ENCODE measurements at places on chromosomes 5 and 9.

GRCh38 chr9:113587471-113588031, 124.0 kb downstream of the RGS3 start:
- DNase-seq, result no peak

DNA sequence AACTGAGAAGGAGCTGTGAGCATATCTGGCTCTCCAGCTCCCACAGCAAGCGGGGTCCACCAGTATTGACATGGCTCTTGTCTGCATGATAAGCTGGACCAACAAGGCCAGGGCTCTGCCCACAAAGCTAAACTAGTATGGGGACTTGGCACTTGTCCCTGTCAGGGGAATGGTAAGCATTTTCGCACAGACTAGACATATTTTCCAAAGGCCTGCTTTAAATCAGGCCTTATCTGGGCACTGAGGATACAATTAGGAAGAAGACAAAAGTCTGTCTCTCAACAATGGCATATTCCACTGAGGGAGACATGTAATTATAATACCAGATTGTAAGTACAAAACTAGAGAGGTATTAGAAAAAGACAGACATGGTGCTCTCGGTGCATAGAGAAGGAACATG, 32.1 kb downstream of the CSF2 start:
- DNase-seq, result no peak

DNA sequence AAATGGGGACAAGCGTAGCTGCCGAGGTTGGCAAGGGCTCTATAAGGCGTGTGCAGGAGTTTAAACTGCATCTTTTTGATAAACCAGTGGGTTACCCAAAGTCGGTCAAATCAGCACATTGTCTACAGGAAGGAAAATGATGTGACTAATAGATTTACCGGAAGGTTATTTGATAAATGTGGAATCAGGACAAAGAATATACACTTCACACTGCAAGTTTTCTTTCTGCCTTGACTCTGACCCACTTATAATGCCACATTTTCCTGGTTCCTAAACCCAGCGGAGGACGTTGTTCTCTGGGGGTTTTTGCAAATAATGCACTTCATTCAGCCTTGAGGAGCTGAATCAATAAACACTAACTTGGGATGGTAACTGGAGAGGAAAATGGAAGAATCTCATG, 76.8 kb downstream of the TTLL11 start:
- no peak for DNase-seq

DNA sequence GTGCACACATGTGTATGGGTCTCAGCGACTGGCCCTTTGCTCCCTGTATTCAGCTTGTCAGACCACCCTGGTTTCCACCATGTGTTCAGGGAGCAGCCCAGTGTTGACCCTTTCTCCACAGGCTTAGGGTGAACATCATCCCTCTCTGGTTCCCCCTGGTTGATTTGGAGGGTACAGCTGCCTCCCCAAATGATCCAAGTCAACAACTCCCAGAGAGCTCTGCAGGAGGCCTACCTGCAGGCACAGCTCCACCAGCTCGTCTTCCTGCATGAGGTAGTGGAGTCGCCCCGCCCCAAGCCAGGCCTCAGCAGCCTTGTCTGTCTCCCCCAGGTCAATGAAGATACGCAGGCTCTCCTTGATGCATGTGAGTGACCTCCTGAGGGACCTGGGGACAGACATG, 50.5 kb downstream of the SH3TC2 start:
- DNase-seq, result no peak

DNA sequence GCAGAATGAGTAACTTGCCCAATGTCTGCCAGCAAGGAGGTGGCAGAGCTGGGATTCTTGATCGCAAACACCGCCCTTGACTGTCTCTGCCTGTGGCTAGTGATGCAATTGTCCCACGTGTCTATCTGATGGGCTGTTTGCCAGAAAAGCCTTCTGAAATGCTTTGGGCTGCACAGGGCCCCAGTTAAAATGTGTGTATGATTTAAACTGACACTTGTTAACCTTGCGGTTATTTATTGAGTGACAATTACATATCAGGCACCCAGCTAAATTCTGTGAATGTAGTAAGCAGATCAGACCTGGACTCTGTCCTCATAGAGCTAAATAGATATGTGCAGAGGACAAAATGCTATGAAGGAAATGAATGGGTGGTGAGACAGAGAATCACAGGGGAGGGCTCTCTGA, 11.6 kb upstream of the IL12B start:
- no peak for DNase-seq

DNA sequence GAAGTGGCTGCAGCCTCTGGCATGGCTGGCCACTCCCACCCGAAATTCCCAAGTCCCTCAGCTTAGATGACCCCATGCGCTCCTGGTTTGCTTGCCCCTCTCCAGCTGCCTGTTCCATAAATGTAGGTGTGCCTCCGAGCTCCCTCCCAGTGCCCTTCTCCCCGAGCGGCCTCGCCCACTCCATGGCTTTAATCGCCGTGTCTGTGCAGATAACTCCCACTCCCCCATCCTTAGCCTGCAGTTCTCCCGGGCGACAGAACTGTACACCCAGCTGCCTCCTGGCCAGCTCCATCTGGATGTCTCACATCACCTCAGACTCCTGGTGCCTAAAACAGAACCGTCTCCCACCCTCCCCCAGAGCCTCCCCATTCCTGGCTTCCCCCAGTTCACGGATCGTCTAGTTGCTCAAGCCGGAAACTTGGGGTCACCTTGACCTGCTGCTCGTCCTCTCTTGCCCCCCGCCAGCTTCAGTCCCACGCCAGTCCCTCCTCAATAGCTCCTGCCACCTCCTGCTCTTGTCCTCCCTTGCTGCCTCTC, 24.1 kb downstream of the HK3 start:
- DNase-seq, result no peak

GRCh38 chr5:75663579-75664284, 52.5 kb downstream of the ANKDD1B start:
- no peak for DNase-seq

DNA sequence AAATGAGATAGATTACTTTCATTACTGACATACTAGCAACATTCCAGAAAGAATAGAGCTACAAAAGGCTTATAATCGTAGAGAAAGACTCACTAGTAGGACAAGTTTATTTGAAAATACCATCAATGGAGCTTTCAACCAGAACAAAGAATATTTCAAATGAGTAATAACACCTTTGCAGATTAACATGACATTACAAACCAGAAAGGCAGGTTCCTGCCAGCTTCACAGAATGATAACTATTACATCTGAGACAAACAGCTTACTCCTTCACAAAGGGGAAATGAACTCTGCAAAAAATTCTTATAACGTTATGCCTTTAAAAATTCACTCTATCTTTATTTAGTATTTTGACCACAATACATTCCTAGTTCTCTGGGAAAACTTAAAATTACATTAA, 103.1 kb downstream of the EPB41L4A start:
- DNase-seq, result no peak

DNA sequence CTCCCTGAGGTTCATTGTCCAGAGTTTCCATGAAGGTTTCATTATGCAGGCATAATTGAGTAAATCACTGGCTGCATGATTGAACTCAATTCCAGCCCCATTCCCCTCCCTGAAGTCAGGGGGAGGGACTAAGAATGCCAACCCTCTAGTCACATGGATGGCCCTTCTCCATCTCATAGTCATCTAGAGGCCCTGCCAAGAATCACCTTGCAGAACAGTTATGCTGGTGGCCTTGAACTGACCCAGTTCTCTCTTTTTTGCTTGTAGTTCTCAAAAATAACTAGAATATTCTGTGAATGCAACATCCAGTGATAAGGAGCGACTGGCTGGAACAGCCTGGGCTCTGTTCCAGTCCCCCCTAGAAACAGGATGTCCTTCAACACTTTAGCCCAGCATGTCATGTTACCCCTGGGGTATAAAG, 31.7 kb downstream of the SLC35A4 start:
- DNase-seq, result no peak

DNA sequence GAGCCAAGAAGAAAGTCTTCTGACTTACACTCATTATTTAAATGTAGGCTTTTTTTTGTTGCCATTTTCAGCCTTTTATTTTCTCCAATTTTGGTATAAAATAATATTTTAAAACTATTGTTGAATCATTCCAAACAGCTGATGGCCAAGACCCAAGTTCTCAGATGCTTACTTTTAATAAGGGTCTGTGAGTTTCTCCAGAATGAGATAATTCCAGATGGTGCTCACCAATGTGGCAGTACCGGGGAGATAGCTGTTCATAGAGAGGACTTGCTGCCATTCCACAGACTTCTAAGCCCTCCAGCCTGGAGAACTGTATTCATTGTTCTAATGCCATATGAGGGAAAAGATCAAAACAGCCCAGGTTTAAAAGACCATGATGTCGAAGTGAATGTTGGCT, 5.3 kb upstream of the C1QTNF2 start:
- no peak for DNase-seq

- DNase-seq, result no peak
Measured at GRCh38 chr9:114186605-114187289, 31.4 kb downstream of the COL27A1 start.

DNA sequence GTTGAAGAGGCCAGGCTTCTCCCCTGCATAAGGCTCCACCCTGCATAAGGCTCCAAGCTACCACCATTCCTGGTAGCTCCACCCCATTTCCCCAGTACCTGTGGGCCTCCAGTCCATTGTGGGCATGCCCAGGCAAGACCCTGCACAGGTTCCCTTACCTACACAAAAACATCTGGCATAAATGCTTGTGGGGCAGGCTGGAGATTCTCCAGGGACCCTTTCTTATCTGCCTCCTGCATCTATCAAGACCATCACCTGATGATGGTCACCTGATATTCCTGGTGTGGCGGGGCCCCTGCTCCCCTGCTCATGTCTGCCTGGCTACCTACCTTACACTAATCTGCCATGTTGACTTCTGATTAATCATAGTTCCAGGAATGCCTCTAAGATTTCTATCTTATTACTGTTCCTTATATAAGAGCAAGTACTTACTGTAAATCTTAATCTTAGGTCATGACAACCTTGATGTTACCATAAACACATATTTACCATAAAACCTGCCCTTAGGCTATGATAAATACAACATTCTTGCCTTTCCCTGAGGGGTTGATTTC, 41.0 kb downstream of the FGD3 start:
- DNase-seq, result no peak
